Right cardiac atrium (tissue), 5 donors: ENCODE measurements at places on chromosomes 2 and 18. TPM values are rescaled to one million over a fixed set of nuclear protein-coding genes. Genes with fewer than 3 reads are reported as not detected.

Gene NGEF
- polyA plus RNA-seq: 1.5 TPM

Gene MC5R
- not detected for polyA plus RNA-seq

Gene SEMA4F
- polyA plus RNA-seq: 1.7 TPM

Gene PPP4R3B
- 11.9 TPM for polyA plus RNA-seq

Gene DNAJC5G
- polyA plus RNA-seq: 2.2 TPM

Gene SEMA4C
- 19.3 TPM for polyA plus RNA-seq

Gene MC4R
- not detected for polyA plus RNA-seq

DNA sequence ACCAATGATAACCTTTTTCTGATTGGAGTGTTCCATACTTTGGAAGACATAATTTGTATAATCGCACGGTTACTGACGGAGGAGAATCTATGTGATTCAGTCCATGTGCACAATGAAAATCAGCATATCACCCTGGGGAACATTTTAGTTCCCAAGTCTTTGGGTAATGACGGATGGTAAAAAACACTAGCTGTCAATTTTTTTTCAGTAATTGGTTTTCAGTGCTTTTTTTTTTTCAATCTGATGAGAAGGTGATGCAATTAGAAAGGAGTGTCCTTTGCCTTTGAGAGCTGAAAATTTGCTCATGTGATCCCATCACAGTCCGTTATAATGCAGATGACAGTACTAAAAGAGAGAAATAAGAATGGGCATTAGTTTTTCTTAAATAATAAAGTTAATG lies 51.9 kb upstream of the THOC1 start:
- DNase-seq: no peak

DNA sequence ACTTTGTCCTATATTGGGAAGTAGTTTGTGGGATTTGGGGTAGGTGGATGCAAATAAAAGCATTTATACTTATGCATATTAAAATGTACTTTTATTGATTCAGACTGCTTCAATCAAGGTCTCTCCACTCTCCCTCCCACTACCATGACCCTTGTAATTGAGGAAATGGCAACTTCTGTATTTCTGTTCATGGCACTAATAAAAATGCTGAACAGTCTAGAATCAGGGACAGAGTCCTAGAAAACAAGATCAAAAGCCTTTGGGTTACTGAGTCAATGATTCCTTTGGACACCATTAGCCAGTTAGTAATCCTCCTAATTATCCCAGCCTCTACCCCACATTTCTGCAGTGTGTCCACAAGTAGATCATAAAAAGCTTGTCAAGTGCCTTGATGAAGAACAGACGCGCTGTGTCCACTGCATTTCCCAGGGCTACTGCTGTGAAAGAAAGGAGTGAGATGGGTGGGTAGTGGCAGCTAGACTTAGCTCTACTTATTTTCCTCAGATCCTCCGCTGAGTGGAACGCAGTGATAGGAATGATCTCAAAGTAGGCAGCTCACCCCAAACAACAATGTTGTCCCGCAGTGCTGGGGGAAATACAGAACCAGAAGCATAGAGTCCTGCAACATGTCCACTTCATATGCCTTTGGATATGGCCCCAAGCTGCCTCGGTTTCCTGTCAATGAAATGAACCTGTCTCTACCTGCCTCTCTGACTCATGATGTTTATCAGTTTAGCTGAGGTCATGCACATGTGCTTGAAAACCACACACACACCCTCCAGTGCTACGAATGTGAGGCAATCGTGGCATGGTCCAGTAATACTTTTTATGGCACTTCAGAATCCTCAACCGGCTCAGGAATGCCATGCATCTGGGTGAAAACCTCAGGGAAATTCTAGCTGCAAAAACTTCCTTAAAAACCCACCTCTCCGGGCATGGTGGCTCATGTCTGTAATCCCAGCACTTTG lies 115.5 kb downstream of the COL6A3 start:
- no peak for DNase-seq

DNA sequence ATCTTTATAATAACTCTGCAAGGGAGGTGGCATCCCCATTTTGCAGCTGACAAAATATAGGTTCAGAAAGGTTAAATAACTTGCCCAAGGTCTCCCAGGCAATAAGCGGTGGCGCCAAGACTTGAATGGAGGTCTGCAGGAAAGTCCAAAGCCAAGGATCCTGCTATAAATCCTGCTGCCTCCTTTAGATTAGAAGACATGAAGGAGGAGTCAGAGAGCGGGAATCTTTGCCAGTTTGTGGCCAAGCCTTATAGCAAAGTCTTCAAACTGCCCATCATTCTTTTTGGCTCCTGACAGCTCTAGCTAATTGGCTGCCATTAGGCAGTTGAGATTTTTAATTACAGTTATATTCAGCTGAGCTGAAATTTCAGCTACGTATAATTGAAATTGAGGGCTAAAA lies 114.3 kb downstream of the C1D start:
- no peak for DNase-seq

- no peak for DNase-seq
These were observed 2.0 kb downstream of the RAB27B start for GRCh38 chr18:54830260-54830659.

DNA sequence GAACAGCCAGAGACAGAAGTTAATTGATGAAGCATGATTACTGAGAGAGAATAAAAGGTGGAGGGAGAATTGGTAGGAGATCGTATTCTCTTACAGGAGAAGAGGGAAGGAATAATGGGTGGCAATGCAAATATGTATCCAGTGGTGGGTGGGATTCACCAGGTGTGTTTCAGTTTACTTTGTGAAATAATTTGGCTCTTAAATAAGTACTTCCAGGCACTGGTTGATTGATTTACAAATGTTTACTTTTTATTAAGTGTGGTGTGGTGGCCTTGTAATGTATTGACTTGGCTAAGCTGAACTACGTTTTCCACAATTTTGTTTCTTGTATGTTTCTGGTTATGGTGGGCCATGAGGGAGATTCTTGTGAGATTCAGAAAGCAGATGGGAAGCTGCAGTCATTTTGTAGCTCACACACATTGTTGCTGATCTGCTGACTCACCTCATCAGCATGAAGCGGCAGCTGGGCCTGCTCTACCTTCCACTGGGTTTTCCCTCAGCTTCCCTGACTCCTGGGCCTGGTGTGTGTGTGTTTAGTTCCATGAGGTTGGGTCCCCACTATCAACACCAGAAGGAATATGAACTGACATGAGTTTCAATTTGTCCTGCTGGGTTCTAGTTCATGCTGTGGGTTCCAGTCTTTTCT lies 32.6 kb downstream of the MYL12B start:
- no peak for DNase-seq

- no peak for DNase-seq
These were observed 194.4 kb downstream of the RPIA start for GRCh38 chr2:88885679-88886416.

DNA sequence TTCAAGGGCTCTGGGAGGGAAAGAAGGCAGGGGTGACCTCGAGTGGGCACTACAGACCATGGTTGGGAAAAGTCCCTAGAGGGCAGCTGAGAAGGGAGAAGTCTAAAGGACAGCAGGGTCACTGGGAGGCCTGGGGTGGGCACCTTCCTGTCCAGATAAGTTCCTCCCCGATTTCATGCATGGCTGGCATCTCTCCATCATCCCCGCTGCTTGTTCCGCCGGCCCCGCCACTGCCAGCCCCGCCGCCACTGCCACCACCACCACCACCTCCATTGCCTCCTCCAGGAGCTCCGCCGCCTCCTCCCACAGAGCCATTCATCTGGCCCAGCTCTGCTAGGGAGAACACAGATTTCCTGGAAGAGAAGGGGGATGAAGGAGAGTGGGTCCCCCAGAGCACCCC lies 53.6 kb downstream of the MTHFD2 start:
- DNase-seq: no peak

- DNase-seq: no peak
These were observed 1603.6 kb upstream of the NXPH2 start for GRCh38 chr2:140383781-140384180.

DNA sequence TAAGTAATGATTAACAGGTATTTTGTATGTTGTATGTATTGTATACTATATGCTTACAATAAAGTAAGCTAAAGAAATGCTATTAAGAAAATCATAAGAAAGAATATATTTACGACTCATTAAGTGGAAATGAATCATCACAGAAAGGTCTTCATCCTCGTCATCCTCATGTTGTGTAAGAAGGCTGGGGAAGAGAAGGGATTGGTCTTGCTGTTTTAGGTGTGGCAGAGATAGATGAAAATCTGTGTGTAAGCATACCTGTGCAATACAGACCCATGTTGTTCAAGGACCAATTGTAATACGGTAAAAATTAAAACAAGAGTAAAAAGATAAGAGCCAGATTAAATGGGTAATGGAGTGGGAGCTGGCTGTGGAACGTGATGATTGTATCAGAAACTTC lies 16.6 kb downstream of the SLC35F5 start:
- DNase-seq: no peak

DNA sequence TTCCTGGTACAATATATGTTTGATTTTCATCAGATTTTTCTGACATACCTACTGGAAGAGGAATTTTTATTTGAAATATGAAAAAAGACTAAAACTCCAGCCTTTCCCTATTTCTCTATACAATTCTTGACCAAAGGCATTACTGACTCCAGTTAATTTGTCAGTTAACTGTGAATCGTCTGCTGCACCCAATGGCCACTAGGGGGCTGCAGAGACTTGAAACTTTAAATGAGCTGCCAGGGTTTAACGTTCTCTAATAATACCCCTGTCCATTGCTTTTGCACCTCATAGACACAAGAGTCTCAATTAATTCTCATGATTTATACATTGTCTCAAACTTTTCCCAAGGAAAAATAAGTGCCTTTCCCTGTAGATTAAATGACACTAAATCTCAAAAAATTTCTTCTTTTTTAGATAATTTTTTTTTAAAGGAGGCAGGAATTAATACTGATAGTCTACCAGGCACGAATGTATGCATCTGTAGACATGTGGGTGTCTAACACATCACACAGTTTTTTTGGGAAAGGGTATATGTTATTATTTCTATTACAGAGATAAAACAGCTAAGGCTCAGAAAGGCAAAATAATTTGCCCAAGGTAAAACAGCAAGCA lies 1.8 kb upstream of the ALK start:
- peak; percentile 63 for DNase-seq

DNA sequence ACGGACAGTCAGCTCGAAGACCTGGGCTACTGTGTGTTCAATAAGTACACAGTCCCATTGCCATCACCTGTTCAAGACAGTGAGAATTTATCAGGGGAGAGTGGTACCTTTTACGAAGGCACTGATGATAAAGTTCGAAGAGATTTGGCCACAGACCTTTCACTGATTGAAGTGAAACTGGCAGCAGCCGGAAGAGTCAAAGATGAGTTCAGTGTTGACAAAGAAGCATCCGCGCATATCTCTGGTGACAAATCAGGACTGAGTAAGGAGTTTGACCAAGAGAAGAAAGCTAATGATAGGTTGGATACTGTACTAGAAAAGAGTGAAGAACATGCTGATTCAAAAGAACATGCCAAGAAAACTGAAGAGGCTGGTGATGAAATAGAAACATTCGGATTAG lies 76.9 kb upstream of the UNC80 start:
- DNase-seq: no peak

DNA sequence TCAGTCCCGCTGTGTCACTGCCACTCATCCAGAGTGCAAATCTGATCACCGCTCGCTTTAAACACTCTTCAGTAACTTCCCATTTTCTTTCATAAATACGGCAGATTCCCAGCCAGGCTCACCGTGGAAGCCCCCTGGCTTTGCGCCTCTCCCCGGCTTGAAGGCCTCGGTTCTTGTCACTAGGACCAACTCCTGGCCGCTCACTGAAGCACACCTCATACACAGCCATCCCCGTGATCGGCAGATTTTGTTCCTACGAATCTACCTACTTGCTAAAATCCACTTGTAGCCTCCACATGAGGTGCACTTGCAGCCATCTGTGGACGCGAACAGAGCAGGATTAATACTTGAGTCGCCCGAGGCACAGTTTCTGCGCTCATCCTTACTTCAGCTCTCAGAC lies 462.4 kb upstream of the MYT1L start:
- DNase-seq: no peak

DNA sequence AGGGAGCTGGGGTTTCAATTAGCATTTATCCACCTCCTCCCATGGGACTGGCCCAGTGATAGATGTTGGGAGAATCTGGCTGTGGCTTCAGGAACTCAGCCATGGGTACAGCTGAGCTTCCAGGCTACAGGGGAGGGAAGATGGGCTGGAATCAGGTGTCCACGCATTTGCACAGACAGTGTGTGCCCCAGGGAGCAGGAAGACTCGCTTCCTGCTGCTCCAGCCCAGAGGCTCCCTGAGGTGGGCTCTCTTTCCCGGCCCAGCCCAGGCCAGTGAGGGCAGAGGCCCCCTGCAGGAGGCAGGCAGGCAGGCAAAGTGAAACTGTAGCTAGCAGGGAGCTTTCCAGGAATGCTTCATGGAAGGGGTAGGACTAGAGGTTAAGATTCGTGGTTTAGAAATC lies 28.7 kb downstream of the DYSF start:
- no peak for DNase-seq

DNA sequence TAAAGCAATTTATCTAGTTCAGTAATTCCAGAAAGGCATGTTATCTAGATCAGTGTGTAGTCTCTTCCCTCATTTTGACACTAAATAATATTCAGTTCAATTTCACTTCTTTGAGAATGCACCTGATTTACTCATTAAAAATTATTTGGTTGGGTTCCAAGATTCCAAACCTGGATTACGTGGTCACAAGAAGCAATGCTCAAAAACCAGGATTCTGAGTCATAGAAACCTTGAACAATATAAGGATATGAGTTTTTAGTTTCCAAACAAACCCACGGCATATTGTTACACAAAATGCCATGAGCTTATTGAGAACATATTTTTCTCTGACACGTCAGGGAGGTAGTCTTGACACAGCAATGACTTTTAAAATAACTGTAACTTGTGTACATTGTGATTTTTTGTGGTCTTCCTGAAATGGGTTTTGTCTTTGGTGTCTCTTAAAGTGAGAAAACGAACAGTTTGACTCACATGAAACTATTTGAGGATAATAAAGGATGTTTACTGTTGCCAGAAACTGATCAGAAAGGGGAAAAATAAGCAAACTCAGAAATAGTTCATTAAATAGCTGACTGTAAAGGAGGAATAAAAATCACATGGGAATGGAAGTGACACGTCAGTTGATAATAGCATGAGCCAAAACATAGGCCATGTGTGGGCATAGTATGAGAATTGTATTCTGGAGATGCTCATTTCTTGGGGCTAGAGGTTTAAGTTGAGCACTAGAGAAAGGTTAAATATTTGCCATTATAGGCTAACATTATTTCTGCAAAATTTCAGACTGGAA lies 617.7 kb upstream of the CDH2 start:
- no peak for DNase-seq

DNA sequence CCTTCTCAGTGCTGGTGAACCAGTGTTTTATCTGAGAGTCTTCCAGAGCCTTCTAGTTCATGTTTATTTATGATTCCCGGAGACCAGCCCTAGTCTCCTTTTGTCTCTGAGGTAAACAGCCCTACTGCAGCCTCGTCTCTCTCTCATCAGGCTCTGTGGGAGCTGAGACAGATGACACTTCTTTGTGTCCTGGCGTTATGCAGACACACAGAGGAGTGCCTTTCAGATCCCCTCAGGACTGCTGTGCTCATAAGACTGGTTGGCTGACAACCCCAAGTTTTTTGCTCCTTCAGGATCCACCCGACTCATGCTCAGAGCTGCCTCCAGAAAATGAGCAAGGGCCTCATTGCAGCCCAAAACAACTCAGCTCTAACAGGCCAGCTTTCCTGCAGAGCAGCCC lies 523.8 kb upstream of the SPHKAP start:
- no peak for DNase-seq

- no peak for DNase-seq
These were observed 39.9 kb downstream of the DSEL start for GRCh38 chr18:67476585-67476984.
